ENCODE measurements at places on chromosomes 12 and 14.

DNA sequence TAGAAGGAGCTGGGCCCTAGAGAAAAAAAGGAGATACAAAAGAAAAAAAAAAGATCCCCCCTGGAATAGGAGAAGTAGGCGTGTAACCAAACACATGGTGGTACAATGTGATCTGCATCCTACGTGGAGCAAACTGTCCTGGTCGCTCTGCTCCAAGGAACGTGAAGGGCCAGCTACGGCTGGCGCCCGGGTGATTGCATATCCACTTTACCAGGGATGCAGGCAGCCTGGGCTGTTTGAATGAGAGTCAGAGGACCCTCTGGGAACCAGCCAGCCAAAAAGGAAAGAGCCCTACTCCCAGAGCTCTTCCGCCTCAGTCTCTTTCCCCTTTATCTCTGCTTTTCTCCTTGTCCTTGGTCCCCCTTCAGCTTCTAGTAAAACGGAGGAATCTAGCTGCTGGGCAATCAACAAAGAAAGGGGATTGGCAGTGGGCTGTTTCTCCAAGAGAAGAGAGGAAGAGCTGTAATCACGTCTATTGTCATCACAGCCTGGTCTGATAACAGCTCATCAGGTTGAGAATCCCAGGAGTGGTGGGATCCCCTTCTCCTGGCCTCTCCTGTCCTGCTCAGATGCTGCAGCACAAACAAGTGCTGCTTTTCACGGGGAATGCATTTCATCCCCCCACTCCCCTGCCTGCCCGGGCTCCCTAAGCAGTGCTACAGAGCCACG is 156.0 kb downstream of the ADCK1 start:
- no peak for DNase-seq

DNA sequence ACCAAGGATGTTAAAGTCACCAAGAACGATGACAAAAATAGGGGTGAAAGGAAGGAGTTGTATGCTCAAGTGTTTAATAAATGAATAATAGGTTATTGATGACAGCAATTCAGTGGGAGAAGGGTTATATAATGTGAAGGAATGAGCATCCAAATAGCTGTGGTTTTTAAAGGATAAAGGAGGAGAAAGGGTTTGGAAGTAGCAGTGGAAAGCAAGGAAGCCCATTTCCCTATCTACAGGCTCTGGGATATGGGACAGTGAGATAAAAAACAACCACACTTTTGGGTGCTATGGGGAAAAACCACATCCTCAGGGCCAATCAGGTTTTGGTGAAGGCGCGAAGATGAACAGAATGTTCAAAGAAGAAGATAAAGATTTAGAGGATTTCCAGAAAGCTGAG is 258.6 kb downstream of the ZFP36L1 start:
- no peak for DNase-seq

- no peak for DNase-seq
Observed at GRCh38 chr14:60652674-60653651, 3.7 kb upstream of the SIX1 start.

GRCh38 chr14:101236496-101237251 is 324.6 kb upstream of the DIO3 start:
- no peak for DNase-seq

- DNase-seq, result no peak
Observed at GRCh38 chr12:113347892-113348291, 10.5 kb upstream of the PLBD2 start.

DNA sequence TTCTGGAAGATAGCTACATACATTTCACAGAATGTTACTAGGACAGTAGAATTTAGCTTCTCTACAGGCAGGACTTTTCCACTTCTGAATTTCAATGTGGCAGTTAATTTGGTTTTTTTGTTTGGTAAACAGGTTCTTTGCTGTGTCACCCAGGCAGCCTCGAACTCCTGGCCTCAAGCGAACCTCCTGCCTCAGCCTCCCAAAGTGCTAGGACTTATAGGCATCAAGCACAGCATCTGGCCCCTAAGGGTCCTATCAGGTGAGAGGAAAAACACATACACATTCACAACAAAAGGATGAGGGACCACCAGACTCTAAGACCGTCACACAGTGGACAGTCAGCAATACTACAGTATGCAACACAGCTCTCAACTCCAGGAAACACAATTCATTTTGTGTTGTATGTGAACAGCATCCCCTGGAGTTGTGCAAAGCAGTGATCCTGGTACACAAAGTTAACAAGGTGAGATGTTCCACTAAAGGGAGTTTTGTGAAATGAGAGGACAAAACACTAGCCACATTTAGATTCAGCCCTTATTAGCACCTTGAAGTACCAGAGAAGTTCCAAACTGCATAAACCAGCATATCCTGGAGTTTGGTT is 6.9 kb downstream of the ATP2B1 start:
- DNase-seq, result no peak

DNA sequence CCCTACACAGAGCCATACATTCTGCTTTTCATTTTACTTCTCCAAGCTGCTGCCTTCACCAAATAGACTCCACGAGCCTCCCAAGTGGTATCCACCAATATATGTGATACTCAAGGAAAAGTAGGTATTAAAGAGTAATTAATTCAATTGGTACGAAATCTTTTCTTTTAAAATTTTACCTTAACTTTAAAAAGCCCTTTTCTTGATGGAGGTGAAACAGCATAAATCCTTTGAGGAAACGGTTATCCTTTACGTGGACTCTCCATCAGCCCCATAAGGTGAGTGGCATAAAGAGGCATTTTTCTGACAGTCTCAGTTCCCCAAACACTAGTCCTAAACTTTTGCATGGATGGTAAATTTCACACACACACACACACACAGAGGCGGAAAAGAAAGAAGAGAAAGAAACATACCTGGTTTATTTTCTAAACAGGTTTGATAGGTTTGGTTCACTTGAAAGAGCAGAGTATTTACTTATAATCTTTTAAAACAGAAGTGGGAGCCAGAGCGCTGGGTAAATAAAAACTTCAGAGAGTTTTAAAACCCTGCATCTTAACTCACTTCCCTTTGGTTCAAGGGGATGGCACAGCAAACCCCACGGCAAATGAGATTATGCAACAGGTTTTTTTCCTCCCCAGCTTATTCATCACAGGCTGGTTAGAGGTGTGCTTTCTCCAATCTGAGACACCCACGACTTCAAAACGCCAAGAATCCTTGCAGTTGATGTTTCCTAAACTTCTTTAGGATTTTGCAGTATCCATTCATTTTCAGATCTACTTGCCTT is 1.9 kb downstream of the DUSP16 start:
- peak; percentile 84 for DNase-seq

DNA sequence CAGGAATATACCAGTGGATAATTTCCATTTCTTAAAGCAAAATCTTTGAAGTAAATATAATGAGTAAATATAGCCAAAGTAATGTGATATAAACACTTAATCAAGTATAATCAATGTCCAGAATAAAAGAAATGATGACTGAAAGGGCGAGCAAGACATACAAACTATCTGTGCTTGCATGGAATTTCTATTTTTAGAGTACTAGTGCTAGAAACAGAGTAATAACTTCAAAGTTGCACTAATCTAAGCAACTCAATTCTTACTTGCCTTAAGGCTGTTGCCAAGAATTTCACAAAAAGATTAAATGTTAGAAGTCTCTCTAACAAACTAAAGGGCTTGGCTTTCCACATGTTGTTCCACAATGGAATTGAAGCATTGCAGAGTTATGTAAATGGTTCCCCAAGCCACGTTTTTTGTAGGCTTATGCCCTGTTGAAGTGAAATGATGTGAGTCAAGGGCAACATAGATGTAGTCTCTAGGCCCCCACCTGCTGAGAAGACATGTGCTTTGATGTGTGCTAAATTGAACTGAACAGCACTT is 175.0 kb upstream of the LMNTD1 start:
- no peak for DNase-seq

DNA sequence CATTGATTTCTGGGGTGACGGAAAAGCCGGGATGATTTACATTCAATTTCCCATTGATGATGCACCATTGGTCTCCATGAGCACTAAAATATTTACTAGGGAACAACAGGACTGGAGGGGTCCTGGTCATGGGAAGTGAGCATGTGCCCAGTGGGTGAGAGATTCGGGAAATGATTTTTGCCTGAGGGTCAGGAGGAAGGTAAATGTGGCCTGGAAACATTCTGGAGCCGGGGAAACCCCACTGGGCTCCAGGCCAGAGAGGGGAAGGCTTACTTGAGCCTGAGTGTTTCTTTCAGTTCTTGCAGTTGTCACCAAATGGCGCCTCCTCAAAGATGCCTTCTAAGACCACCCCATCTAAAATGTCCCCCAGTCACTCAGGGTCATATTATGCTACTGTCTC is 532.3 kb upstream of the TBX3 start:
- DNase-seq, result no peak

DNA sequence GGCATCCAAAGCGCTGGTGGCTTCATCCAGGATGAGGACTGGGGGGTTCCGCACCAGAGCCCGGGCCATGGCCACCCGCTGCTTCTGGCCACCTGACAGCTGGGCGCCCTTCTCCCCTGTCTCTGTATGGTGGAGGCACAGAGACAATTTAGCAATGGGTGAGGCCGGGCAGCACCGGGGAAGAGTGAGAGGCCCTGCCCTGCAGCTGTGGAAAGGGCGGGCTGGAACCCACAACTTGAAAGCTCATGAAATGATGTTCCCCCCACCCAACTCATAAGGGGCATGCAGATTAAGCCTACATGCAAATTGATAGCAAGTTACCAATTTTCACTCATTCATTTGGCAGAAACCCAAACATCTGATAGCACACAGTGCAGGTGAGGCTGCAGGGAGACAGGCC is 34.1 kb downstream of the ABCB9 start:
- no peak for DNase-seq

GRCh38 chr14:55713486-55713885 is 133.5 kb downstream of the KTN1 start:
- no peak for DNase-seq

GRCh38 chr14:95944462-95944861 is 67.8 kb downstream of the TUNAR start:
- no peak for DNase-seq

DNA sequence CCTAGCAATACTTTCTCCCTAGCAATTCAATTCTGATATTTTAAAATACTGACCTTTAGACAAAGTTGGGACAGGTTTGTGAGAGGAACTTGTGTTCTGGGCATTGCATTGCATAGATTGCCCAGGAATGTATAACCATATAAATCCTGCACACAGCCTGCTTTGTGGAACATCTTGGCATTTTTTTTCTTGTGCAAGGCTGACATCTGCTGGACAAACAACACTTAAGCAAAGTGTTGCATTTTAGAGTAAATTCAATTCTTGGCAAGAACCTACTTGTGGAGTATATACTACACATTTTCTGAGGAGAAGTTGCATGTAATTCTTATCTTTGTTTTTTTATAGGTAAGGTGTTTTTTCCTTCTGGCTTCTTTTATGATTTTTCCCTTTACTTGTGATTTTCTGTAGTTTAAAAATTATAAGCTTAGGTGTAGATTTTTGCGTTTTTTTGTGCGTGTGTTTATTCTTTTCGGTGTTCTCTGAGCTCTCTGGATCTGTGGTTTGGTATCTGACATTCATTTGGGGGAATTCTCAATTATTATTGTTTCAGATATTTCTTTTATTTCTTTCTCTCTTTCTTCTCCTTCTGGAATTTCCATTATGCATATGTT is 26.4 kb downstream of the TESPA1 start:
- peak; percentile 76 for DNase-seq

GRCh38 chr12:3667485-3667884 is 85.4 kb downstream of the CRACR2A start:
- DNase-seq, result no peak

DNA sequence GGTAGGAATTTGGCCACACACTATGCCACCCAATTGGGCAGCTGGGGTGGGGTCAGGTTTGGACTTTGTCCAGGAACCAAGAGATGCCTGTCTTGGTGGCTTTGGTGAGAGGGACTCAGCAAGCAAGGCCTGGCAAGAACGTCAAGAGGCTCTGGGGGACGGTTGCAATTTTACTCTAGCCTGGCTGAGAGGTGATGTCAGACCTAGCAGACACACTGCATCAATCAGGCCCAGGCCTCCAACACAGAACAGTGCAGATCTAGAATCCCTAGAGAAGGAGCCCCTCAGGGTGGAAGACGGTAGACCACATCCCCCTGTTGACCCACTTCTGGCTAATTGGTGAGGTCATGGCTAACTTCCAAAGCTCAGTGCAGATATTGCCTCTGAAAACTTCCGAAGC is 1.6 kb upstream of the UNC119B start:
- DNase-seq, result no peak

- DNase-seq, result no peak
Observed at GRCh38 chr14:91126761-91127160, 12.9 kb downstream of the DGLUCY start.

DNA sequence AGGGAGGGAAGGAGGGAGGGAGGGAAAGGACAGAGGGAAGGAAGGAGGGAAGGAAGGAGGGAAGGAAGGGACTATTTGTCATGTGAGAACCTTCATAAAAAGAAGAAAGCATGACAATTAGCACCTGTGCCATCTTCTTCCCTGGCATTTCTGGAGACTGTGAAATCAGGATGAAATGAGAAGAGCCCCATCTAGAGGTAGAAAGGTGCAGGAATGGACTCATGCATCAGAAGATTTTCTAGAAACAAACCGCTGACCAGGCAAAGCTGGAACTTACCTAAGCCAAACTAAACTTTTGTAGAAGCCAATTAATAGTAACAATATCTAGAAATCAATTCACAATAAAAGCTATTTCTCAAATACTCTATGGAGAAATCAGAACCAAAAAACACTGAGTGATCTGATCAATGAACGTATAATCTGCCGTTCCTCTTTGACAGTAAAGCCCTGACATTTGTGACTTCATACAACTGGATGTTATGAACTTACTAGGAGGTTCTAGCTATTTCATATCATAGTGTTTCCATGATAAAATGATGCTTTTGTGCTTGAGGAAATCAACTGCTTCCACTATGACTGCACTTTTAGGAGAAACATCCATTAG is 24.4 kb upstream of the CRACR2A start:
- peak; percentile 52 for DNase-seq

DNA sequence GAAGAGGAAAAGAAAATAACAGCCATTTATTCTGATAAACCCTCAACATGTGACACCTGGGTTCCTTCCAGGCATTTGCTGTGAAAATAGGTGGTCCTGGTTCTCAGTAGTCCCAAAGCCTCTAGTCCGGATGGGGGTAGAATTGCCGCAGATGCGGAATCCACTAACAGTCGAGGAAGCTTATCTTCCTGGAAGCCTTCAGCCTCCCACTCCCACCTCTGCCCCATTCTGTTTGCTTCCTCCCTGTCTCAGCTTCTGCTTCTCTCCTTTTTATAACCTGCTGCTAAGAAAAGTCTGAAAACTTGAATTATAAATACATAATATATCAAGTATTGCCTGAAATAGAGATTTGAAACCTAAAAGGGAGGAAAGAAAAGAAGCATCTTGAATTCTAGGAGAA is 14.0 kb upstream of the MAP3K9 start:
- no peak for DNase-seq

GRCh38 chr12:2642176-2642892 is 152.4 kb upstream of the FKBP4 start:
- no peak for DNase-seq

- DNase-seq, result no peak
Observed at GRCh38 chr12:124837958-124838803, 25.5 kb downstream of the SCARB1 start.

DNA sequence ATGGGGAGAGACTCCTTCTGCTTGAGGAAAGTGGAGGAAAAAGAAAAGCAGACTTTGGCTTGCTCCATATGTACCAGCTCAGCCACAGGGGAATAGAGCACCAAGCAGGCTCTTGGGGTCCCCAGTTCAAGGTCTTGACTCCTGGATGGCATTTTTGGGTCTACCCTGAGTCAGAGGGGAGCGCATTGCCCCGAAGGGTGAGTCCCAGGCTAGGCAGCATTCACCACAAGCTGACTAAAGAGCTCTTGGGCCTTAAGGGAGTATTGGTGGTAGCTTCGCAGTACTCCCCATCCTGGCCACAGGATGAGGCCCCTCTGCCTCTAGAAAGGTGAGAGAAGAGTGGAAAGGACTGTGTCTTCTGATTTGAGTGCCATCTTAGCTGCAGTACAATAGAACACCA is 19.8 kb upstream of the UNC79 start:
- DNase-seq, result no peak

Measured in KBM-7 (cell line).